ENCODE measurements at places on chromosomes 11 and 22.

DNA sequence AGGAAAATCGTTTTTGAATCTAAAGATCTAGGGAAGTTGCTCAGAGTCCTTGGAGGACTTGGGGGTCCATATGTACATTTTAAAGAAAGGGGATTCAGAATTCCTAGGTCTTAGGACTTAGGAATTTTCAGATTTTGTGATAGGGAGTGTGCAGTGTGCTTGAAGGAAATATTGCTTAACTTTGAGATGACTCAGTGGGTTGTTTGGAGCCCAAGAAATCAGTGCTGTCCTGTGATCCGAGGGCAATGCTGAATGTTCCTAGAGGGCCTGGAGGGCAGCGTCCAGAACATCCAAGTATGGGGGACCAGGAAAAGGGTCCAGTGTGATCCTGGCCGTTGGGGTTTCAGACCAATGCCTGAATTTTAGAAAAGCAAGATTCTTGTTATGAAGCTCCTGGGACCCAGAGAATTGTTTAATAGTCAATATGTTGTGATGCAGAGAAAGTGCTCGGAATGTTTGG lies 3.1 kb upstream of the IGF2 start:
- DNase-seq, result no peak

GRCh38 chr11:115765803-115766239 lies 261.6 kb upstream of the CADM1 start:
- no peak for DNase-seq

DNA sequence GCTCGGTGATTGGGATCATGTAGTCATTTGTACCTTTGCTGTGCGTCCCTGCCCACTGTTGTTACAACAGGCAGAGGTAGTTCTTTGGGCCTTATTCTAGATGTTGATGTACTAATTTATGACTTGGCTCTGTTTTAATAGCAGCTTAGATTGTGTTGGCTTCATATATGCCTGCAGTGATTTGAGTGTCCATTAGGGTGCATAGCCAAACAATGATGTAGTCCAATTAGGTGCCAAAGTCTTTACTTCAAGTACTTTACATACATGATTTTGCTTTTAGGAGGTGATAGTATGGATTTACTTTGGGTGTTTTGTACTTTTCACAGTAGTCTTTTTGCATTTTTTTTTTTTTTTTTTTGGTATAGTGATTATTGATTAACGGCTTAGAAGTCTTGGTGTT lies 46.4 kb downstream of the PPP6R3 start:
- DNase-seq, result no peak

GRCh38 chr11:74397501-74398243 lies 561 bp downstream of the PGM2L1 start:
- DNase-seq, result peak; percentile 14

- no peak for DNase-seq
Measured at GRCh38 chr22:39243439-39244135, 1.2 kb downstream of the PDGFB start.

- DNase-seq, result no peak
Measured at GRCh38 chr11:13114566-13115379, 105.7 kb downstream of the RASSF10 start.

- no peak for DNase-seq
Measured at GRCh38 chr11:33713151-33713855, 12.7 kb upstream of the C11orf91 start.

- DNase-seq, result no peak
Measured at GRCh38 chr22:41417622-41418390, 28.8 kb downstream of the TOB2 start.

GRCh38 chr11:75589933-75590332 lies 27.9 kb downstream of the SERPINH1 start:
- no peak for DNase-seq
